NCI-H1930 (cell line): ENCODE measurements at places on chromosomes 4 and X.
A peak's percentile ranks its signal among the peaks of the same experiment; 100 is the strongest.

DNA sequence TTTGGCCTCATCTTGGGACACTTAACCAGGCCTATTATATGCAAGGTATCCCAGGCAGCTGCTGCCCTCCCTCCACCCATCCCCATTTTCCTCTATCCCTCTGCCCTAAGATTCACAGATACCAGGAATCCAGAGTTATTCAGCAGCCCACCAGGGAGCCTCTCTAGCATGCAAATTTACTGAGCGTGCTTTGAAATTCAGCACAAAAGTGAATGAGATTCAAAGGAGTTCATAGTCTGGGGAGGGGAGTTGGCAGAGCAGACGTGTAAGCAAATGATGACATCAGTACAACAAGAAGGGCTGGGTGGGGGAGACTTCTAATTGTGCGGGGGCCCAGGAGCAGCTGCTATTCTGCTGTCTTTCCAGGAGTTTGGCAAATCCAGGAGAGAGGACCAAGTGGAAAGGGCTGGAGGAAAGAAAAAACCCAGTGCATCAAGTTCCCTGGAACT, 1.7 kb upstream of the MTM1 start:
- DNase-seq: no peak

DNA sequence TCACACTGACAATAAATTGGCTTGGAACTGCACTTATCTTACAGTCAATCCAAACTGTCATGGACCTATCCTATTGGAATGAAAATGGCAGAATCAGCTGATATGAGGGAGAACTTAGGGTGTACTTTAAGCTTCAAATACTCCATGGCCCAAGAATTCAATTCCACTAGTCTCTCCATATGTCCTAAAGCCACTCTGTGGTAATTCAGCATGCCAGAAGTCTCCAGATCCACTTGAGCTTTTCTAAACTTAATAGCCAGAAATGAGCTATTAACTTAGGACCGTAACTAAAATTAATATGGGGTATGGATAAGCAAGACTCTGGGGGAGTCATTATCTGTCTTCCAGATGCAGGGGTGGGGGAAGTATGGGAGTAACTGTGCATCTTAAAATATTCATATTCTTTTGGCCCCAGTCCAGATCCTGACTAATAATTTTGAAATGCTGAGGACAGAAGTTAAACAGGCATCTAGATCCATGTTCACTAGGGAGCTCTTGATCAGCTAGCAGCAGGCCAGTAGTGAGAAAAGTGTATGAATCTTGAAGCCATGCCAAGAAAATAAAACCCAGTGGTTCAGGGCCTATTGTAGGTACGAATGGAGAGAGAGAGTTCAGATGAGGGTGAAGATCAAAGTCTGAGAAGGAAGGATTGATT, 167.6 kb downstream of the DKK2 start:
- DNase-seq: no peak

DNA sequence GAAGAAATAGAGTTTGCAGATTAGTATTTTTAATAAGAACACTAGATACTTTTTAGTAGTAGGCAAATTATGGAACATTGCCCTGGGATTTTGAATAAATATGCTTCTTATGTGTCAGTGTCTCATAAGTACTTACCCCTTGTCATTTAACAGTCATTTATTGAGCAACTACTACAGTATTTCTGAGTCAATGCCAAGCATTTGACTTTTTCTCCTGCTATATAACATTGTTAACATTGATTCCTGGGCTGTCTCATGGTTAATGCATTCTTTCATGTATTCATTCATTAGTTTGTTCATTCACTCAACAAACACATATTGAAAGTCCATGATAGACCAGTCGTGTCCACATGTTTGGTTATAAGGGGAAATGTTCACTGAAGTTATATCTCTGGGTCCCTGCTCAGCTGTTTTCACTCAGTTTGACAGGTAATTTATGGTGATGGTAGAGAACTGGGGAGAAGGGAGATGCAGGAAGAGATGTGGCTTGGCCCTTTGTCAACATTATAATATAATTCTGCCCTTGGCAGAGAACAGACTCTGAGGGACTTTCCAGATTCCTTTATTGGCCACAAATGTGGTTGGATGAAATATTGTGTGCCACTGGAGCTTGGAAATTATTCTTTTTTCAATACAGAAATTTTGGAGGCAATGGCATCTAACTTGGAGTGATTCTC, 49.8 kb downstream of the OSTC start:
- DNase-seq: no peak

DNA sequence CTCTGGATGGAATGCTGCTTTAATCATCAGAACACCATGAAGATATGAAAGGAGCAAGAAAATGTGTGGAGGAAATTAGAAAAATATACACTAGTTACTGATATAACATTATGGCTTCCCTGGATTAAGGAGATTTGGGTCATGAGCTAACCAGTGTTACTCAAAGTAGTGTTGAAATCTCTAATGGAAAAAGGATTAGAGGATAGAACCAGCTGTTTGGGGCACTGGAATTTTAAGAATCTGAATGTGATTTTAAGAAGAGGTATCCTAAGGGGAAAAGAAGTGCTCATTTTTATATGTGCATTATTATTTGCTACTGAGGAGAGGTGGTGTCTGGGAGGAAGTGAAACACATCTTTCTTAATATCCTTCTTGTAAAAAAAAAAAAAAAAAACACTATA, 164.1 kb upstream of the PPARGC1A start:
- no peak for DNase-seq

- no peak for DNase-seq
These were observed 250.7 kb downstream of the NAP1L3 start for GRCh38 chrX:93422693-93423092.

GRCh38 chrX:63913719-63914118, 128.7 kb upstream of the ARHGEF9 start:
- no peak for DNase-seq

DNA sequence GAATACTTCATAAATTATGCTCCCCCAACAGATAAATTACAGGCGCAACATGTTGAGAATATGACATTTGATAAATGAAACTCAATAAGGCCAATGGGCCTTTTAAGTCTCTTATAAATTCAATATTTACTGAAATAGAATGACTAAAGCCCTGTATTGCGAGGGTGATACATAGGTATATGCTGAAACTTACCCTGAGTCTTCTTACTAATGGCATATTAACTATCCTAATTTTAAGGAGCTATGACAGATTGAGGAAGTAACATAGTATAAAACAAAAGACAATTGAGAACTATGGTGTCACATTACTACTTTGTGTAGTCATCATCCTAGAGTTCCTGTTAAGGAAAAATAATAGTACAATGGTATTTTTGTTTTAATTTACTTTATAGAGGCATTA, 440.7 kb downstream of the IL15 start:
- DNase-seq: no peak

DNA sequence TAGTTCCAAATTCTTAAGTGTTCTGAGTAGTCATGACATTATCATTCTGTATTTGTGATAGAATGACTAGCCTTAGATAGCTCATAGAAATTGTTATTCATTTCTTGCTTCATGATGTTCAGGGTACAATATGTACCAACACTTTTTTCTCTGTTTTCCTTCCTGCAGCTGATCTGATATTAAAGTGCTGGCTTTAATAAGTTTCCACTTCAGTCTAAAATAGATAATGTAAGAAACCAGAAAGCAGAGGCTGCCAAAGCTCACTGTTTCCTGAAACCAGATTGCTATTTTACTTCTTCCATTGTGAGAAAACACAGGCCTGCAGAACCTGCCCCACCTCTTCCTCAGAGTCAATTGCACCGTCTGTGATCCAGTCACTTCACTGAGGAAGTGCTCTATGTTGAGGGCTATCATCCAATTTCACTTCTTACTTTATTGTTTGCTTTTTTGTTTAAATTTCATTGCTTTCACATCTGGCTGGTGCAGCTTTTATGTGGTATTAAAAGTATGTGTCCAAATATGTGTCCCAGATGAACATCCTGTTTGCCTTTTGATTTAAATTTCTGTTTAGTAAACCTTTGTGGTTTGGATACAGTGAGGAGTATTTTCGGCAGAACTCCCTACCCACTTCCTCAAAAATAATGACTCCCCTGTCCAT, 652.1 kb downstream of the ANKRD50 start:
- DNase-seq: no peak

GRCh38 chr4:164197556-164197955, 556.4 kb upstream of the SMIM31 start:
- DNase-seq: no peak

DNA sequence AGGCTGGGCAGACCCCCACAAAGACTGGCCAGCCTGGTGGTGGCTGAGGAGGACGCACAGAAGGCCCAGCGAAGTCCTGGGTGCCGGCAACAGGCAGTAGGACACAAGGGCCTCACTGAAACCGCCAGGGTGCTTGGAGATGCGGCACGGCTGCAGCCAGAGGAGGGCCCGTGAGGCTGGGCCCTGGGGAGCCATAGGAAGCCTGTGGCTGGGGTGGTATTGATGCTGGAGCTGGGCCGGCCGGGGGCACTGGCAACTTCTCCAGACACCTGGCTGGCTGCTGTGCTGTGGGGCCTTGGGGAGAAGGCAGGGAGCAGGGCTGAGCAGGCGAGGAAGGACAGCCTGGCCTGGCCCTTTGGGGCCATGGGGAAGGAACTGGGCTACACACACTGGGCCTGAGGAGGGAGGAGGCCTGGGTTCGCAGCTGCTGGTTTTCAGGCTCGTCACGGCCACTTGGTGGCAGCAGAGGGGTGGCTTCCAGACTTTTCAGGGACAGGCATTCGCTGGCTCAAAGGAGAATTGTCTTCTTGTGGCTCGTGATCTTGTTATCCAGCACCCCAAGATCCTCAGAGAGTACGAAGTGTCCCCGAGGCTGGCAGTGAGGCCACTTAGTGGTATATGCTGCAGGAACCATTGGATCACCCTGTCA, 37.2 kb downstream of the ATP2B3 start:
- DNase-seq: peak; percentile 35

GRCh38 chrX:45006002-45006800, 133.2 kb downstream of the KDM6A start:
- no peak for DNase-seq

DNA sequence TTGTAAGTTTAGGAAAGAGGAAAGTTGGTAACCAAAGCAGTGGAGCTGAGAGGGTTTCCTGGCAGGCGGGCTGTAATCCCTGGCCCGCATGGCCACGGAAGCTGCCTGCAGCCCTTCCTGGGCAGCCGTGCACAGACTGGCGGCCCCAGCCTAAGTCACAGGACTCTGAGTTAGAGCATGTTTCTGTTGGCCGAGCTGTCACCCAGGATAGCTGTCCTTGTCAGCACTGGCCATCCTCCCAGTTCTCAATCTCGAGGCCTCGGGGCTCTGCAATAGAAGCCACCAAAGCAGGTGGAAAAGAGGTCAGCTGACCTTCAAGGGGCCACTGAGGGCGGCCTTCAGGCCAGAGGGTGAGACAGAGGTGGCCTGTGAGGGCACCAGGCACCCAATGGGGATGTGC, 20.5 kb downstream of the PNMA6E start:
- DNase-seq: no peak
